Fibroblast of skin of left quadriceps (primary cell): ENCODE measurements at places on chromosomes 4 and X.

DNA sequence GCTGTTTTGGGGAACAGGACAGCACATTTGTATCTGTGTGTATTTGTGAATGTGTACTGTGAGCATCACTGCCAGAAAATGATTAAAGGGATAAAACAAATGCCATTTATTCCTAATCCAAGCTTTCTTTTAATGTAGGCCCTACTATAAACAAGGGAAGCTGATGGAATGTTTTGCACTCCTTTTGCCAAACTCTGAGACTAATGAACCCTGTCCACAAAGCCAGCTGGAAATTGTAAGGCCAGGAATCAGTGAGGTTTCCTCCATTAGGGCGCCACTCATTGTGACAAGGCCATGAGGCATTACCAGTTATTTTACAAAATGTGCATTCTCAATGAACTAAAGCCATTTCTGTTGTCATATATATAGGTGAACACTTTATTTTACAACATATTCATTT lies 163.0 kb upstream of the NAP1L5 start:
- DNase-seq = no peak

GRCh38 chr4:636628-637159 lies 11.3 kb downstream of the PDE6B start:
- no peak for DNase-seq

DNA sequence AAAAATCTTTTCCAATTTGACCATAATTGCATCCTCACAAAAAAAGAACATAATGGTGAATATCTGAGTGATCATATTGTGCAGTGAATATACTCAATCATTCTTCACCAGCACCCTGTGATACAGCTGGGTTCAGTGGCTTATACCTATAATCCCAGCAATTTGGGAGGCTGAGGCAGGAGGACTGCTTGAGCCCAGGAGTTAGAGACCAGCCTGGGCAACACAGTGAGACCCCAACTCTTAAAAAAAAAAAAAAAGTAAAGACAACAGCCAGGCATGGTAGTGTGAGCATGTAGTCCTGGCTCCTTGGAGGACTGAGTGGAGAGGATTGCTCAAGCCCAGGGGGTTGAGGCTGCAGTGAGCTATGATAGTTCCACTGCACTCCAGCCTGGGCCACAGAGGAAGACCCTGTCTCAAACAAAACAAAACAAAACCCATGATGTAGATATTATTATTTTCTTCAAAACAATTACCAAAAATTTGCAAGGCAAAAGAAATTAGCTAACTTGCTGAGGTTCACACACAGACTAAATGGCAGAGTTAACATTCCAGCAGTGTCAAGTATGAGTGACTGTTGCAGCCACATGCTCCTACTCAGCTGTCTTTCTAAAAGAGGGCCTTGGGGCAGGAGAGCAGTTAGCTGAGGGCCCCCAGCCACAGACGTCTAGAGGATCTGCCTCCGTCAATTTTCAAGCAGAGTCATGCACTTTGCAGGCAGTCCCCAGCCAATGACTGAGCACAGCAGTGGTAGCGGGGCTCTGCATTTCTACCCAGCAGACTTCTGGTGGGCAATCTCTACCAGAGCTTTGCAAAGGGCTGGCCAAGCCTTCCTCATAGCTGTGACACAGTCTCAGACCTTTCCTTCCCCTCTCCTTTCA lies 33.4 kb downstream of the ADGRA3 start:
- DNase-seq = no peak

GRCh38 chrX:110053453-110053852 lies 50.5 kb downstream of the TMEM164 start:
- DNase-seq = no peak

DNA sequence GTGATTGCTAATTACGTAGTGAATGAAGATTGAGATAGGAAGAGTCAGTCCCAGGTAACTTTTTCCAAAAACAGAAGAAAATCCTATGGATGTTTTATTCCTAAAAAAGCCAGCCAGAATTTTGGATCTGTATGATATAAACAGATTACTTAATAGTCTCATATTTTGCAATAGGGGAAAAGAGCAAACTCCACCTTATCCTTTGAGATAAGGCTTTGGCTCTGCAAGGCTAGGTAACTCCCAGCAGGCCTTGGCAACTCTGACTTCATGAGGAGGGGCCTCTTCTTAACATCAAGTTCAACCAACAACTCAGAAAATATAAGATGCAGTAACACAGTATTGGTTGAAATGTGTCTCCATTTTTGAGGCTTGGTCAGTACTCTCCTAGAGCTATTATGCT lies 98.7 kb upstream of the SLC4A4 start:
- DNase-seq = no peak

GRCh38 chr4:179130122-179130714 lies 1688.0 kb upstream of the AGA start:
- DNase-seq = no peak

GRCh38 chr4:66681962-66682361 lies 863.3 kb downstream of the CENPC start:
- peak; percentile 13 for DNase-seq

GRCh38 chr4:148445860-148446330 lies 3.7 kb upstream of the NR3C2 start:
- no peak for DNase-seq

- DNase-seq = peak; percentile 70
Observed at GRCh38 chrX:122625821-122626220, 558.3 kb upstream of the GRIA3 start.
